RWPE2 (cell line): ENCODE measurements at places on chromosomes 16 and 17.

GRCh38 chr16:8798174-8798527 lies 512 bp downstream of the PMM2 start:
- no peak for DNase-seq

GRCh38 chr17:18163547-18163946 lies 20.1 kb upstream of the ALKBH5 start:
- no peak for DNase-seq

DNA sequence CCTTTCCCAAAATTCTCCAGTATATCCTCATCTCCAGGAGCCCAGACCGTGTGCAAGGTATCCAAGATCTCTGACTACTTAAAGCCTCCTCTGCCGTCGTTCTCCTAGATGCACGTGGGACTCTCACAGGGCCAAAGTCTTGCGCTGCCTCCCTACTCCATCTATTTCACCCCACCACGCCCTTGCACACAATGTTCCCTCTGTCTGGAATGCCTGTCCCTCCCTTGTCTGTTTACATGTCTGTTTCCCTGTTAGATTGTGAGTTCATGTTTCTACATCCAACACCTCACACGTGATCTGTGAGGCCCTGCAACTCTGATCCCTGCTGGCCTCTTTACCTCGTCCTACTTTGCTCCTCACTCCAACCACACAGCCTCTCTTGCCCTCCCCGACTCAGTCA lies 4.9 kb upstream of the FZD2 start:
- no peak for DNase-seq

- no peak for DNase-seq
Observed at GRCh38 chr16:20911361-20911760, 10.8 kb downstream of the LYRM1 start.

GRCh38 chr17:28196636-28197035 lies 122.4 kb upstream of the TMEM97 start:
- DNase-seq, result no peak

GRCh38 chr17:41810659-41811548 lies 845 bp downstream of the P3H4 start:
- no peak for DNase-seq

GRCh38 chr16:3857189-3858043 lies 23.1 kb downstream of the CREBBP start:
- DNase-seq, result no peak

DNA sequence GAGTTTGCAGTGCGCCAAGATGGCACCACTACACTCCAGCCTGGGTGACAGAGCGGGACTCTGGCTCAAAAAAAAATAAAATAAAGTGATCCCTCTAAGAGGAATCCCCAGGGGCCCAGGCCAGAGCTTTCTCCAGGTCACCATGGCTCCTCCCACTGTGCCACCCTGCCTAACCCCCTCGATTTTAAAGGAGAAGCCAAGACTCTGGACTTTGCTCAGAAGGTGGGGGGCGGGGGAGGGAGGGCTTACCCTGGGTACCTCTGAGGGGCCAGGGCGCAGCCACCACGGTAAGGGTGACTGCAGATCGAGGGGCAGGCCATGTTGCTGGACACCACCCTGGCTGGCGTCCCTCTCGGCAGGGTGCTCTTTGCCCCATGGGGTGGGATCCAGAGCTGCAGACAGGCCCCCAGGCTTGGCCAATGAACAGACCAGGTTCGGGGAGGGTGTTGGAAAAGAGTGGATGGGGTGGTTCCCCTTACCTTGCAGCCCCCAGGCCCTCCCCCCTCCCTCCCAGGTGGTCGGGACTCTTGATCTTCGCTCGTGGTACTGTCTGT lies 455 bp upstream of the GRB7 start:
- DNase-seq, result no peak

- peak; percentile 80 for DNase-seq
Observed at GRCh38 chr17:50425682-50426471, at the start of gene ACSF2. TSS of gene ACSF2 (plus strand) at chr17:50426218. CDS start at chr17:50426262, 44 bp downstream.

DNA sequence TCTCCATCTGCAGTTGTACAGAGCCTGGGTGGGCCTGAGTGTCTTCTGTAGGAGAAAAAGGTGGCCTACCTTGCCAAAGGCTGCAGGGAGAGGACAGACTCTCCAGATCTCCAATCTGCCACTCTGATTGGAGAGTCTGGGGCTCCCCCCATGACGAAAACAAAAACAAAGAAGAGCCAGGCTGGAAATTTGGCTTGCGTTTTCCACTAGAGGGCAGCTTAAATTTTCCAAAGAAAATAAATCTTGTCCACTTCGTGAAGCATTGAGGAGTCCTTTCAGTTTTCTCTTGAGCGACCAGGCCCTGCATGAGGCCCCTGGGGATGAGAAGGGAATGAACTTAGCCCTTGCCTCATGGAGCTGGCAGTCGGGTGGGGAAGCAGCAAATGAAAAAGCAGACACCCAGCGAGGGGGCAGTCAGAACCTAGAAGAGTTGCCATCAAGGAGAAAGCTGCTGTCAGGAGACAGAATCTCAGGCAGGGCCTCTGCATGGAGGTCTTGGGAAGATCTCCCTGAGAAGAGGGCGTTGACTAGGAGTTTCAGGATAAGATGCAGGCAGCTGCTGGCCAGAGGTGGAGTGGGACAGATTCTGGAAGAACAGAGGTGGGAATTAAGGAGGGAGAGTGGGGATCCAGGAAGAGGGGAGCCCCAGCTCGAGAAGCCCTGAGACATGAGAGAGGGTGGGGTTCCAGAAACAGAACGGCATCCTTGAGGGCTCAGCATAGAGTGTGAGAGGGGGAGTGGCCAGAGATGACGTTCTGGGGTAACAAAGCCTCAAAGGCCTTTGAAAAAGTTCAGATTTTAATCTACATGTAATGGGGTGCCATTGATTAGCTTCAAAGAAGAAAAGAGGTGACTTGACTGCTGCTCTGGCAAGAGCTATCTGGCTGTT lies 8.4 kb upstream of the SHCBP1 start:
- DNase-seq, result no peak

- peak; percentile 84 for DNase-seq
Observed at GRCh38 chr17:81867170-81867990, 3.8 kb downstream of the ARHGDIA start.

DNA sequence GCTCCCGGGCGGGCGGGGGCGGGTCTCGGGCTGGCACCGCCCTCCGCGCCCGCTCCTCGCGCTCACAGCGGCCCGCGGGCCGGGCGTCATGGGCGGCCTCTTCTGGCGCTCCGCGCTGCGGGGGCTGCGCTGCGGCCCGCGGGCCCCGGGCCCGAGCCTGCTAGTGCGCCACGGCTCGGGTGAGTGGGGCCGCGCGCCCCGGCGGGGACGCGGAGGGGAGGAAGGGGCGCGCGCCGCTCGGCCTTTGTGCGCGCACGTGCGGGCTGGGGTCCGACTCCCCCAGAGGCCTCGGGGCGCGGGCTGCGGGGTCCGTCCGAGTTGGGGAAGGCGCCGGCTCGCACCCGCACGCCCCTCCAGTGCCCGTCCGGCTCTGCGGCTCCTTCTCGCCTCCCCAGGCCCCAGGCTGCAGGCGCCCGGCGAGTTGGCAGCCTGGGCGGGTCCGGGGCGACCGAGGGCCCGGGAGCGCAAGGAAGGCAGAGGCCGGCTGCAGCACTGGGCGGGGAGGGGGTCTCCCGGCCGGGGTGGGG lies at the start of gene NME4:
NME4 (plus strand) TSS at position 65 of the 527 bp plus-strand sequence; CDS start at position 89, 24 bp downstream.
- no peak for DNase-seq

- no peak for DNase-seq
Observed at GRCh38 chr16:54928411-54929089, 2.1 kb upstream of the IRX5 start.

- DNase-seq, result no peak
Observed at GRCh38 chr17:45850468-45850867, 5.8 kb downstream of the SPPL2C start.

- DNase-seq, result no peak
Observed at GRCh38 chr16:52597772-52598483, 51.0 kb upstream of the TOX3 start.

DNA sequence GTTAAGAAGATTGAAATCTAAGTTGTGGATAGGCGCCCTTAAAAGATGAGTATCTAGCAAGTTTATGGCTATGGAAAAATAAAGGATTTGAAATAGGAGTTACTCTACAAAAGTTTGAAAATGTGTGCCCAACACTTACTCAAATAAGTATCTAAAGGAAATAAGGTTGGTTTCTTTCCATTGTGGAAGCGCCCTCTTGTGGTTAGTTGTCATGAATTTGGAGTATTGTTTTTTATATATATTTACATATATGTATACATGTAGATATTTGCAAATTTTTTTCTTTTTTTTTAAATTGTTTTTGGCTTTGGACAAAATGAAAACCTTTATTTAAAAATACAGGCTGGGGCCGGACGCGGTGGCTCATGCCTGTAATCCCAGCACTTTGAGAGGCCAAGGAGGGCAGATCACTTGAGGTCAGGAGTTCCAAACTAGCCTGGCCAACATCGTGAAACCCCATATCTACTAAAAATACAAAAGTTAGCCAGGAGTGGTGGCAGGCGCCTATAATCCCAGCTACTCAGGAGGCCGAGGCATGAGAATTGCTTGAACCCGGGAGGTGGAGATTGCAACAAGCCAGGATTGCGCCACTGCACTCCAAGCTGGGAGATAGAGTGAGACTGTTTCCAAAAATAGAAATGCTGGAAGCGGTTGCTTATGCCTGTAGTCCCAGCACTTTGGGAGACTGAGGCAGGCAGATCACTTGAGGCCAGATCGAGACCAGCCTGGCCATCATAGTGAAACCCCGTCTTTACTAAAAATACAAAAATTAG lies 24.0 kb upstream of the VPS4A start:
- no peak for DNase-seq
